ENCODE measurements at places on chromosomes 7 and 10. TPM values are rescaled to one million over a fixed set of nuclear protein-coding genes. Genes with fewer than 3 reads are reported as not detected.

The FZD1 gene
- total RNA-seq, result 6.9 TPM

The NCF1 gene
- total RNA-seq, result 1.5 TPM

The SYCE1 gene
- total RNA-seq, result 43.4 TPM

The CAV2 gene
- total RNA-seq, result 33.0 TPM

The CPED1 gene
- total RNA-seq, result 11.8 TPM

The MYOF gene
- 9.4 TPM for total RNA-seq

The SHH gene
- total RNA-seq, result not detected

The TAS2R4 gene
- 8.2 TPM for total RNA-seq

The NUTM2D gene
- 10.3 TPM for total RNA-seq

The PON3 gene
- 27.2 TPM for total RNA-seq

The ITIH5 gene
- 28.0 TPM for total RNA-seq

The DRGX gene
- total RNA-seq, result not detected

The GPR85 gene
- 5.4 TPM for total RNA-seq

The TMEM184A gene
- total RNA-seq, result 18.7 TPM

The C10orf53 gene
- total RNA-seq, result 33.5 TPM

The PNLIPRP3 gene
- not detected for total RNA-seq

The SLC13A1 gene
- not detected for total RNA-seq

The EGFR gene
- 18.2 TPM for total RNA-seq

The PRSS1 gene
- not detected for total RNA-seq

The LIPK gene
- not detected for total RNA-seq

The CLRN3 gene
- total RNA-seq, result not detected

The CDNF gene
- 10.0 TPM for total RNA-seq

The SFTPA1 gene
- total RNA-seq, result not detected

The CDHR1 gene
- total RNA-seq, result 0.19 TPM

The INPP5A gene
- total RNA-seq, result 103 TPM

The C10orf67 gene
- 7.1 TPM for total RNA-seq

The CPVL gene
- total RNA-seq, result 51.1 TPM

The JAKMIP3 gene
- 3.3 TPM for total RNA-seq

Measured in testis (tissue), 5 donors.